LoVo (cell line): ENCODE measurements at places on chromosomes 4 and X.

DNA sequence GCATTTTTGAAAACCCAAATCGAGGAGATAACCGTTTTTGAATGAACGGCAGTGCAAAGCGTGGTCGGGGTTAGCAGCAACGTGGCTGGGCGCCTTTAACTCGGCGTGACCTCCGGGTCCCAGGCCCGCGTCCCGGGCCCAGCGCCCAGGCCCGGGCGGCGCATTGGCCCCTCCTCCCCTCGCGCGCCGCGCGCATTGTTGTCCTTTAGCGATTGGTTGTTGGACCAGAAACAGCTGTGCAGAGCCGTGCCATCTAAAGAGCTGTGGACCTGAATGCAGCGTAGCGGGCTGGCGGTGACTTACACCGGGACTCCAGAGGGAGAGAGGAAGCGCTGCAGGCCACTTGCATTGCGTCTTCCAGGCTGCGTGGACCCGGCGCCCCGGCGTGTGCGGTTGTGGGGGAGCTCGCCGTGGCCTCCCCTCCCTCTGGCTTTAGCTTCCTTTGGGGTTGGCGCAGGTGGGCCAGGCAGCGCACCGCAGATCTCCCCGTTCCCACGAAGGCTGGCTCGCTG lies at the start of gene STOX2:
Gene STOX2, plus strand, starts transcription at position 227 of the 512 bp plus-strand sequence. CDS start 1,484 bp downstream, outside the sequence.
- no peak for DNase-seq

DNA sequence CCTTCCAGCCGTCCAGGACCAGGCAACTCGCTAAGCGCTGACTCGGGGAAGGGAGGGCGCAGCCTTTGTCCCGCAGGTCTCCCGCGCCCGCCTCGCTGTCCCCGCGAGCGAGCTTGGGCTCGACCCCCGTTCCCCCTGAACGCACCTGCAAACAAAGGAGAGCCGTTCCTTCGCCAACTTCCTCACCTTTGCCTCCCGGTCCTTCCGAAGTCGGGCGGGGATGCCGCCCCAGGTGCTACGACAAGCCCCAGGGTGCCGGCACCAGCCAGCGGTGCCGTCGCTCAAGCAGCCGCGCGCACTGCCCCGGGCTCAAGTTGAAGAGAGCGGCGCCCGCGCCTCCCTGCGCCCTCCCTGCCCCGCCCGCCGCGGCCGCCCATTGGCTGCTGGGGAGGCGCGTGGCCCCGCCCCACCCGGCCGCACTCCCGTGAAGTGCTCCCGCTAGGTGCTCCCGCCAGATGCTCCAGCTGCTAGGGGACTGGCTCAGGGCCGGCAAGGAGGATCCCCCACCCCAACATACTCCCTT lies 107.1 kb downstream of the NSUN7 start:
- DNase-seq: no peak

- DNase-seq: no peak
These were observed 238.4 kb upstream of the PRKX start for GRCh38 chrX:3951859-3952258.

DNA sequence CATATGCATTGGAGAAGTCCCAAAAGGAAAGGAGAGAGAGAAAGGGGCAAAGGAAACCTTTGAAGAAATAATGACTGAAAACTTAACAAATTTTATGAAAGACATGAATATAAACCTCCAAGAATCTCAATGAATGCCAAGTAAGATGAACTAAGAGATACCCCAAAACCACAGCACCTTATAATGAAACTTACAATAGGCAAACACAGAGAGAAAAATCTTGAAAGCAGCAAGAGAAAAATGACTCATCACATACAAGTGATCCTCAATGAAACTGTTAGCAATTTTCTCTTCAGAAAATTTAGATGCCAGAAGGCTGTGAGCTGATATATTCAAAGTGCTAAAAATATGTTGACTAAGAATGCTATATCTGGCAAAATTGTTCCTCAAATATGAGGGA lies 10.1 kb downstream of the SMIM10L2A start:
- DNase-seq: no peak

DNA sequence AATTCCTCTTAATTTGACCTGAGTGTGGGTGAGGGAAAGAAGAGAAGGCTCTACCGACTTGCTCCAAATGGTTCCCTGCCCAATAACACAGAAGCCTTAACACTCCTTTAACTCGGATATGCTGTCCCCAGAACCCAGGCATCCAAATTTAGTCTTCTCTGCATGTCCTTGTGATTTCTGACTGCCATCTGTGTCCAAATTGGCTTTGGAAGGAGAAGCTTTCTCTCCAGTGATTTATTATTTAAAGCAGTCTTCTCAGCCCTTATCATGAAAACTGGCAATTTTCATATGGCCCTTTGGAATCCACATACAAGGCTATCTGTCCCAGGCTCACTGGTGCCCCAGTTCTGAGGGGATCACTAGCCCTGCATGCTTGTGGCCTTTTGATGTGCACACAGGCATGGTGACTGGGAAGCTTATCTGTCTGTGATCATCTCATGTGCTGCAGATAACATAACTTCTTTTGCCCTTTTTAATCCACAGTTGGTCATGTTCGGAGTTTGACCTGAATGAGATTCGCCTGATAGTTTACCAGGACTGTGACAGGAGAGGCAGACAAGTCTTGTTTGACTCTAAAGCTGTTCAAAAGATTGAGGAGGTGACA lies 56.7 kb downstream of the FNIP2 start:
- DNase-seq: no peak

DNA sequence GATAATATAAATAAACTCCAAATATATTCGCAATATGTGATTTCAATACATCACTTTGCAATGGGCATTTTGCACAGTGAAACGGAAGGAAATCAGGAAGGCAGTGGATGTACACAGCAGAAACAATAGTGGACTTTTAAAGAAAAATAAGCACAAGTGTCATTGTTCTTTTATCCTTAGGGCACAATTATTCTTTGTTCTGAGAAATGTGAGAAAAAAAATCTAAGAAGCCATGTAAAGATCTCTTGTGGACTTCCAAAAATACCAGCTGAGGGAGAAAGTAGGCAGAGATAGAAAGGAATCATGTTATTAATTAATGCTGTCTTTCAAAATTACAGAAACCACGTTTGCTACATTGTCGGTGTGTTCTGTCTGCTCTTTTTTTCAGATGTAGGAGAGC lies 17.6 kb upstream of the PRRG1 start:
- DNase-seq: no peak

- no peak for DNase-seq
These were observed 46.9 kb downstream of the GYPE start for GRCh38 chr4:143858456-143858855.

- no peak for DNase-seq
These were observed 7.0 kb downstream of the STBD1 start for GRCh38 chr4:76313547-76313946.

GRCh38 chrX:54944816-54945215 lies 24.2 kb downstream of the TRO start:
- no peak for DNase-seq

DNA sequence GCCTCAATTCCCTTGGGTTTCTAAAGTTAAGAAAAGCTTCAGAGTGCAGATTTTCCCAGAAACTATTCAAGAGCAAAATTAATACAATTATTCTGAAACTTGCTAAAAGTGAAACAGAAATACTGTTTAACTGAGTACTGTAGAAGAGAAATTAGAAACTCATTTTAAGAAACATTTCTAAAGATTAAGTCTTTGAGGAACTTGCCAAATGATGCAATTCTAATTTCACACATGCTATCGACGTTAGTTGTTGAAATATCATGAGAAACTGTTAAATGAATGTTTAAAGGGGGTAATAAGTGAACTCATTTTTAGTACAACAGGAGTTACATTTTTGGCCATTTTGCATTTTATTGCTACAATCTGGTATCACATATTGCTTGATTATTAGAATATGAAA lies 125.3 kb upstream of the MAOA start:
- DNase-seq: no peak

GRCh38 chrX:1676866-1677265 lies 62.0 kb downstream of the ASMT start:
- DNase-seq: no peak

DNA sequence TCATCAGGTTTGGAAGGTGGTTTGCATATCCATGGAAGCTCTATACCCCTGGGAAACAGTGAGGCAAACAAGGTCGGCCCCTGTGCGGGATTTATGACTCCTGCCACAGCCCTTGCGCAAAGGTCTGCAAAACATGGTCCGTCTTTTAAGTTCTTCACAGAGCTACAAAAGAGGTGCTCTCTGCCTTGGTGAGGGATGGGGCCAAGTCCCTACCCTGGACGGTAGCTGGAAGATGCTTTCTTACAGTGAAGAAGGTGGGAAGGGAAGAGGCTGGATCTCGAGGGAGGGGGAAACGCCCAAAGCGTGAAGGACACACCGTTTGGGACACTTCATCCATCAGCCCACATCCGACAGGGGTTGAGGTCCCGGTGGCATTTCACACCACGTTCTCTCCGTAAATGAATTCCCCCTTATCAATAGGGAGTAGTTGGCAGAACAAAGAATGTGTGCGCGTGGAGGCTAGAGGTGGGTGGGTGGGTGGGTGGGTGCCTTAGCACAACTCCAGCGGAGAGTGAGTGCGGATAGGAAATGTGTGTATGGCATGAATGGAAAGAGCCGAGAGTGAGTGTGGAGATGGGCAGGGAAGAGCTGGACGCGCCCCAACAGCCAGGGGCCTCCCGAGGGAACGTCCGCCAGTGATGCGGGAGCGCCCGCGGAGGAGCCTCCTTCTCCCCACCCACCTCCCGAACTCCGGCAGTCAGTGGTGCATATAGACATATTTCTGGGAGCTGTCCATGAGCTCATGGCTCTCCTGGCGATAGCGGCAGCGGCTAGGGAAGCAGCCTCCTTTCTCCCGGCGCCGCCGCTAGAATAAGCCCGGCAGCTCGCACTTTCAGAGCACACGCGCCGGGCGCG lies 68.3 kb downstream of the LARP7 start:
- DNase-seq: peak; percentile 19

DNA sequence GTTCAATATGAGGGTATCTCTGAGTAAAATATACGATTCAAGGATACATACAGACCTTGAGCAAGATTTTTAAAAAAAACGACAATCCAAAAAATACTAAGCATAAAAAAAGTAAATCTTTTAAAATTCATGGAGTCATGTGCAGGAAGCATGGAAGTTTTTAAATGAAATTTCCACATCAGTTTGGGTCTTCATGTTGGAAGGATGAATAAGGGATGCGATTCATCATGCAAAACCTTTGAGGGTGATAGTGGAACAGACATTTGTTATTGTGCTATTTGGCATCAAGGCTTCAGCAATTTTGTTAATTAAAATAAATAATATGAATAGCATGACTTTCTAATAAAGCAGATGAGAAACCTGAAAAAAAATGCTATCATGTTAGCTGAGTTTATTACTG lies 815.0 kb upstream of the PCDH10 start:
- DNase-seq: no peak

DNA sequence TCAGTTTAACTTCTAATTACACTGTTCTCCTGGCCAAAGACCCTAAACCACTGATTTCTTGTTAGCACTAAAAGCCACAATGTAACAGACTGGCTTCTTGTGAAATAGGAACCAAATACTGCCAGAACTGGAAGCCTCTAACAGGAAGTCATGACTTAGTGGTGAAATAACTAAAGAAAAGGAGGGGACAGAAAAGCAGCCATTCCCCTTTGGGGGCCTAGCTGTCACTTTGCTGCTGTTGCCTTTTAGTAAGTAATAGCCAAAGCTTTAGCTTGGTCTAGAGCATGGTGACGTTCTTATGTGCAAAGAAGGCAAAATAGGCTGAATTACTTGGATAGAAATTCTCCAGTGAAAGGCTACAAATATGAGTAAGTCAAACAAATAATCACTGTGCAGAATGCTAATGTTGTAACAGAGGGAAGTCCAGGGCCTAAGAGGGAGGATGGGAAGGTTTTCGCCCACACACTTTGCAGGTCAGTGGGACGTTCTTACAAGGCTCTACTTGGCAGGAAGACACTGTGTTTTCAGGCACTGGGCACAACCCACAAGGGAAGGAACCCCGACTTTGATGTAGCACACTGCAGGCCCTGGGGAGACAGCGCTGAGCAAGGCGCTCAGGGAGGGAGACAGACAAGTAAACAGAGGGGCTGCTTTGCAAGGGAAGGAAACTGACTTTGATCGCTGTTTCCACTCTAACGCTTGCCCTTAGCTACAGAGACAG lies 16.7 kb downstream of the GAB3 start:
- DNase-seq: no peak

DNA sequence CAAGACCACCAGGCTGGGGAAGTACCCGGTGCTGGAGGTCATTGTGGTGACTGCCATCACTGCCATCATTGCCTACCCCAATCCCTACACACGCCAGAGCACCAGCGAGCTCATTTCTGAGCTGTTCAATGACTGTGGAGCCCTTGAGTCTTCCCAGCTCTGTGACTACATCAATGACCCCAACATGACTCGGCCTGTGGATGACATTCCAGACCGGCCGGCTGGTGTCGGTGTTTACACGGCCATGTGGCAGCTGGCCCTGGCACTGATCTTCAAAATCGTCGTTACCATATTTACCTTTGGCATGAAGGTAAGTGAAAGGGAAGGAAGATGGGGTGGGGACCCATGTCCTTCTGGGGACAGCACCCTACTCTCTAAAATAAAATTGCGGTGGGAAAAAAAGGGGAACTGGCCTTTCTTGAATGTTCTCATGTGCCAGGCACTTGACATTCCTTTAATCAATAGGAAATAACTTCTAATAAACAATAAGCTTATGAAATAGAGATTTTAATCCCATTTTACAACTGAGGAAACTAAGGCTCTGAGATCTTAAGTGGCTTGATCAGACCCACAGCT lies 51.6 kb downstream of the CLCN4 start:
- DNase-seq: no peak

- peak; percentile 46 for DNase-seq
These were observed 14.3 kb downstream of the FAM9C start for GRCh38 chrX:13029887-13030771.

- DNase-seq: no peak
These were observed 1.3 kb upstream of the ADH7 start for GRCh38 chr4:99436462-99436861.

- no peak for DNase-seq
These were observed 53.0 kb upstream of the MYOZ2 start for GRCh38 chr4:119082661-119083060.
